ENCODE measurements at places on chromosomes 12 and 14.

GRCh38 chr12:67394550-67394949 is 125.4 kb downstream of the CAND1 start:
- DNase-seq, result peak; percentile 76

- DNase-seq, result no peak
Observed at GRCh38 chr14:21933681-21934080, 260.1 kb upstream of the OR4E1 start.

DNA sequence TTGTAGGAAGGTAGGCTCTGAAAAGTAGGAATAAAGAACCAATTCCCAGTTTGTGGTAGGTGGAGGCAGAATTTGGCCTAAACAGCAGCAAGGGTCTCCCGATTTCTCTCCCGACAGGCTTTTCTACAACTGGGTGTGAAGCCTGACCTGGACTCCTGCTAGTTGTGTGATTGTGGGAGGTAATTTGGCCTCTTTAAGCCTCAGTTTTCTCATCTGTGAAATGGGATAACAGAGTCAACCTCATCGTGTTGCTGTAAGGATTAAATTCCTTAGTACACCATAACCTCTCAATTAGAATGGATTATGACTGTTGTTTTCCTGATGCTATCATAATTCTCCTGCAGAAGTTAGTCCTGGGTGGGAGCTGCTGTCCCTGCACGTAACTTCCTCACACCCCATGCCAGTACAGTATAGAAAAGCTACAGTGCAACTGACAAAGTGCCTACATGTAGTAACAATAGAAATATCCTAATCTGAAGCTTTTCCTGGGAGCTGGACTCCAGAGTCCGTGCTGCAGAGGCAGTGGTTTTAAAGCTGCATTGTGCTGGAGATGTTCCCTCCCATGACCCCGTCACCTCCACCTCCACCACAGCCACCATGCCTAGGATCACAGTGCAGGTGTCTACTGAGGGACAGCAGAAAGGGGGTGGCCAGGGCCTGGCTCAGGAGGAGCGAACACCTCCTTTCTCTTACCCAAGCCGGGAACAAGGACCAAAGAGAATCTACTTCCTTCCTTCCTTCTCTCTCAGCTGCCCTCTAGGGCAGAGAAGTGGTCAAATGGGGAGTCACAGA is 76.5 kb downstream of the FBXL14 start:
- DNase-seq, result no peak

GRCh38 chr12:74541074-74541473 is 3.4 kb downstream of the ATXN7L3B start:
- DNase-seq, result no peak

GRCh38 chr12:84128117-84128991 is 784.2 kb downstream of the SLC6A15 start:
- DNase-seq, result no peak

GRCh38 chr12:85367936-85368335 is 87.9 kb downstream of the ALX1 start:
- no peak for DNase-seq

DNA sequence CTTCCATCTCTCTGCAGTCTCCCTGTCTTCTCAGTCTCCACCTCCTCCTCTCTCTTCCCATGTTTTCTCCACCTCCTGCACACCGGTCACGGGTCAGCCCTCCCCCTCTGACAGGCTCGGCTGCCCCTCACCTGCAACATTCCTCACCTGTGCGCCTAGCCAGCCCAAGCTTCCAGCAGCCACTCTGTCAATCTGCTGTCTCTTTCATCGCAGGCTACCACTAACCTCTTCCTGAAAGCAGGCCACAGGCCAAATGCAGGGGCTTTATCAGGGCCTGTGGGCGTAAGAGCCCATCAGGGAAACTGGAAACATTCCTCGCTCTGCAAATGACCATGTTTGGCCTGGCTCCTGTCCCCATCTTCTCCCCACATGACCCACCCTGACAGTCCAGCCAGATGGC is 34.5 kb downstream of the CMKLR1 start:
- DNase-seq, result no peak

DNA sequence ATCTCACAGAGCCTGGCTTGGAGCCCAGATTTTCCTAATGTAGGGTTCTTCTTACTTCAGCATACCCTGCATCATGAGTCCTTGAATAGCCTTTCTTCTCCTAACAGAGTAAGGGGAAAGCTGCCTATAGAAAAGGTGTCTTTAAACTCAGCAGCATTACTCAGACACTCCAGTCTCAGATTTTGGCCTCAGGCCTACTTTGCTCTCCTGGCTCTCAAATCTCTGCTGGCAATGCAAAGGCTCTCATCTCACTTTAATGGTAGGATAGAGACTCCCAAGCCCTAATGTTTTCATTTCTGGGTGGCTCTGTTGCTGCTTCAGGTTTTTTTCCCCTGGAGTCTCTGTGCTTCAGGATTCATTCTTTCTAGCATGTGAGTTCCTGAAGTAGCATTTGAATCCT is 9.1 kb upstream of the NKX2-8 start:
- peak; percentile 42 for DNase-seq

- DNase-seq, result no peak
Observed at GRCh38 chr14:103445806-103446205, 60.6 kb downstream of the MARK3 start.

DNA sequence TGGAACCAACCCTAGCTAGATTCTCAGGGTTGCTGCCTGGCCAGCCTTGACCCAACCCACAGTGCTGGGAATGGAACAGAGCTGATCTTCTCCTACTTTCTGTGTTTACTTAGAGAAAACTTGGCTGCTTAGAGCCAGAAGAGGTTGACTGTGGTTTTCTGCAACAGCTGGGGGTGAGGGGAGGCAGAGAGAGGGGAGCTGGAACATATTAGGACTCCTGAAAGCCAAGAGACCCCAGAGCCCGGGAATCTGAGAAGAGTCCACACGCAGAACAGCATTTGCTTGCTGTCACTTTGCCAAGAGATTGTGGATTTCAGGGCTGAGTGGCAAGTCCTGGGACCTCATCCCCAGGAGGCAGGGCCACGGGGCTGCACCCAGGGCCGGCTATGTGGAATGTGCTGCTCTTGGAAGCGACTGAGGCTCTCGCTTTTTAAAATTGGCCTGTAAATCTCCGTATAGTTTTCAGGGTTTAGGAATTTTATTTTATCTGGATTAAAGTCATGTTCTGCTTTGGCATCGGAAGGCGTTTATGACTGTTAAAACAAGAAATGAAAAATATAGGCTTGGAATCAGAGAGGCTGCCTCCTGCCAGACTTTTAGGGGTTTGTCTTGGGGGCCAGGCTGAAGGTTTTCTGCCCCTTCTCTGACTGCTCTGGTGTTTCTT is 22.3 kb upstream of the MED13L start:
- no peak for DNase-seq

DNA sequence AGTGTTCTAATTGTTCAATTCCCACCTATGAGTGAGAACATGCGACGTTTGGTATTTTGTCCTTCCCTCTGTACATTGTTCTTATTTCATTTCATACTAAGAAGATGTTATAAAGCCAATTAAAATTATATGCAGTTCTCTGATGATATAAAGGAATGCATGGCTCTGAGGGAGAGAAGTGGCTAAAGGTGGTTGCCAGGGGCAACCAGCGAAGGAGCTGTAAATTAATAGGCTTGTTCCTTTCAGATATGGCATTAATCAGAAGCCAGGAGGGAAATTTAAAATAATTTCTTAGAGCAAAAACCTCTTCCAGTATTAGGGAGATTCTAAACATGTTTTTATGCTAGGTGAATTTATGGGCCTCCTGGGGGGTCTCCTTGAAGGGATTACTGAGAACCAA is 227.8 kb downstream of the TMEM117 start:
- no peak for DNase-seq

DNA sequence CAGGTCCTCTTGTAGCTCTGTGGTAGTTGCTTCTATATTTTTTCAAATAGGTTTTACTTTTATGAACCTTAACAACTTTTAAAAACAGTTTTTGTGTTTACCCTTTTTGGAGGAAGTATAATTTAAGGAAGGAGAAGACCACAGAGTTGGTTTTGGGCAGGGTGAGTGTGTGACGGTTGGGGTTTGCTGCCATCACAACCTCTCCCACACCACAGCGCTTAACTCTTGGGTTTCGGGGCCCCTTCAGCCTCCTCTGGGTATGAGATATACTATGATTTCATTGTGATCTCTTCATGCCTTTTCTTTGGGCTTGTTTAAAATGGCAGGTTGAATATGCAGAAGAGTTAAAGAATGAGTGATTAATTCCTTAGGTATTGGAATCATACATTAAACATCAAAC is 228.7 kb upstream of the CRY1 start:
- DNase-seq, result no peak

DNA sequence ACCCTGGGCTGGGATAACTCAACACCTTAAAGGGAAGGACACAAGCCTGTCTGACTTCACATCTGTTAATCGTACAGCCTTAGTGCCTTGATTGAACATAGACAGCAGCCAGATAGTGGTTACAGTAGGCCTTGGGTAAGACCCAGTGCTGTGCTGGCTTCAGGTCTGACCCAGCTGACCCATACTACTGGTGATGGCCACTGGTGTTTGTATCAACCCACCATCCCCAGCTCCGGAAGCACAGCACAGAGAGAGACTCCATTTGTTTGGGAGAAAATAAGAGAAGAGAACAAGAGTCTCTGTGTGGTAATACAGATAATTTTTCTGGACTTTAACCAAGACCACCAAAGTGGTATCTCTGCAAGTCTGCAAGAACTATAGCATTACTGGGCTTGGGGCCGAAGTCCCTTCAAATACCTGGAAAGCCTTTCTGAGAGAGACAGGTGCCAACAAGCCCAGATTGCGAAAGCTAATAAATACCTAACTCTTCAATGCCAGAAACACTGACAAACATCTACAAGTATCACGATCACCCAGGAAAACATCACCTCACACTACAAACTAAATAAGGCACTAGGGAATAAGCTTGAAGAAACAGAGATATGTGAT is 330.1 kb upstream of the GARIN2 start:
- no peak for DNase-seq

DNA sequence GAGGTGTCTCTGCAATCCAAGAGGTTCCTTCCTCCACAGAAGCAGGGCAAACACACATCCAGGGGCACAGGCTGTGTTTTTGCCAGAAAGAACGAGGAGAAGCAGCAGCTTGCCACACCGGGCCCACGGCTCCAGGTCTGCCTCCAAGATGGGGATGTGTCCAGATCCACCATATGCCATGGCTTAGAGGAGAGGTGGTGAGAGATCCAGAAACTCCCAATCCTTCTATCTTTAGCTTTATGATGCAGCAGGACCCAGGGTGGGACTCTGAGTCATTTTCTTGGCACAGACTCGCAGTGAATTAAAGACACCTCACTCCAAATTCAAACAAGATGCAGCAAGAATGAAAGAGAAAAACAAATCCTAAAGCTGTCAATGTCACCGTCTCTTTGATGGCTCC is 481.4 kb upstream of the TMEM132C start:
- no peak for DNase-seq

- no peak for DNase-seq
Observed at GRCh38 chr12:44960423-44960822, 84.3 kb upstream of the NELL2 start.

DNA sequence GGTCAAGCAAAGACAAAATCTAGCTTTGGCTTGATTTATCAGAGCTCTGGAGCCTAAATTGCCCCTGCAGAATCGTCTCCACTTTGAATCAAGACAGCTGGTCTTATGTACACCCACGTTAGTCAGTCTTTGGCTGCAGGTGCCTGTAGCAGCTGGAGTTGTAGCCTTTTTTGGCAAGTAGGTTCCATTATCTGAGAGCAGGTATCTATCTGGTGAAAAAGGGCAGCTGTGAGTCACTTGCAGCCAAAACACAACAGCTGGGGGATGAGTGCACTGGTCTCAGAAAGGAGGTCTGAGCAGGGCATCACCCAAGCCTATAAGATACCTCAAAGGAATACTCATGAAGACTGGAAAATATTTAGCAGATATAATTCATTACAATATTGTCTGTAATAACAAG is 43.6 kb upstream of the KCNH5 start:
- peak; percentile 58 for DNase-seq

GRCh38 chr14:93946104-93946503 is 19.0 kb downstream of the FAM181A start:
- DNase-seq, result no peak

DNA sequence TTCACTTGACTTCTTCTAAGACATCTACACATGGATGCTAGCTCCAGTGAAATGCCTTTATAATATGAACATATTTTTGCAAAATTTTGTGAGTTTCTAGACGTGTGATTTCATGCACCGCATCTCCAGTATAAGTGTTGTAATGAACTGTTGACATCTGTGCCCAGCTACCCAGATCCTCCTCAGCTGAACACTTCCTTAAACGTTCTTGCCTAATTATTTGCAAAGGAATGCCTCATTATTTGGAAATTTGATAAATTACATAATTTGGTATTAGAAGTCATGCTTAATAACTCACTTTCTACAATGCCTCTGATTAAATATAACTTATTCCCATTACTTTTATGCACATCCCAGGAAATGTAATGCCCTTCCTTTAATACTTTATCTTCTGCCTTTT is 14.0 kb downstream of the OR11G2 start:
- DNase-seq, result no peak

DNA sequence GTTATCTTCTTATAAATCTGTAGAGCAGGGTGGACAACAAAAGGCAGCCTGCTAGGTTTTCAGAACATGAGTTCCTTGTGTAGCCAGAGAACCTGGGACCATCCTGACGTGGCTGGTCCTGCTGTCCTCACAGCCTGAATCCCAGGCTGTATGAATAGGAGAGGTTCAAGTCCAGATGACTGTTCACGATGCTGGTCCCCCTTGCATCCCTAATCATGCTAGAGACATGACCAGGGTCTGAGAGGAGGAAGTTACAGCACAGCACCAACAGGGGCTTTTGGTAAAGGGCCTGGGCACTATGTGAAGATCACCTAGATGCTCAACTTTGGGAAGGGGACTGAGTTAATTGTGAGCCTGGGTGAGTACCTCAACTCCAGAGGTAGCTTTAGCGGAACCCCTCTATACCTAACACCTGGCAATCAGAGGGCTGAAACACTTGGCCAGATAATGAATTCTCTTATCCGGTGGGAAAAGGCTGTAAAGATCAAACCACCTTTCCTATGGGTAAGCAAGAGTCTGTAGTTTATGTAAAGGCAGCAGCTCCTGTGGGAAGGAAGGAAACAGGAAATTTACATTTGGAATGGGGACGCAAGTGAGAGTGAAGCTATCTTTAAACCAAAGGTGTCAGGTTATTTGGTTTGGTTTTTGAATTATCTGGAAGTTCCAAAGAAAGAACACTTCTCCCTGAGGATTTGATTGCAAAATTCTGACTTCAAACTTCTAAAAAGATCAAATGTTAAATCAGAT is 112.8 kb downstream of the DAD1 start:
- DNase-seq, result no peak

DNA sequence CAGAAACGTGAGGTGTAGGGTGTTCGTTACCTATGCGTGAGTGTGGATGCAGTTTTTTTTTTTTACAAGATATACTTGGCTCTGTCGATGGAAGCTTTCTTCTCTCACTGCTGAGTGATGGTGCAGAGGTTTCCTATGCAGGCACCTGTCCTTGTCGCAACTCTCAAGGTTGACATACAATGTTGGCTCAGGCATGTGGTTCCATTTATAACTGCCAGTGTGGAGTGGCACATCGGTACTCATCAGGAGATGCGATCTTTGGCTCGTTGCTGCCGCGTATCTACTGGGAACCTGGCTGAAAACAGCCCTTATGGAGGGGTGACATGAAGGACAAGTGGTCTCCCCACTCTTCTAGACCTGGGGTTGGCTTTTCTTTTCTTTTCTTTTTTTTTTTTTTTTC is 109.0 kb downstream of the ZNF664 start:
- DNase-seq, result no peak

- no peak for DNase-seq
Observed at GRCh38 chr12:21891751-21892217, 49.4 kb downstream of the ABCC9 start.
